ENCODE measurements at places on chromosomes 4 and X. TPM values are rescaled to one million over a fixed set of nuclear protein-coding genes. Genes with fewer than 3 reads are reported as not detected.

Gene CTSO
- 3.4 TPM for total RNA-seq

Gene HS6ST2
- 0.14 TPM for total RNA-seq

Gene TLR8
- total RNA-seq = not detected

Gene WDFY3
- total RNA-seq = 0.38 TPM

Gene IQCM
- not detected for total RNA-seq

Gene RNF150
- total RNA-seq = 0.43 TPM

Gene LIMCH1
- not detected for total RNA-seq

Gene GIMD1
- not detected for total RNA-seq

Gene VSIG4
- not detected for total RNA-seq

Gene TMLHE
- 11.9 TPM for total RNA-seq

Gene SERTM2
- total RNA-seq = not detected

Gene MMAA
- total RNA-seq = 14.4 TPM

Gene FOXP3
- total RNA-seq = 23.5 TPM

Gene MXRA5
- total RNA-seq = not detected

Gene TEC
- 3.6 TPM for total RNA-seq

Gene ABCG2
- 0.54 TPM for total RNA-seq

- no peak for DNase-seq
These were observed 76.3 kb downstream of the RBPJ start for GRCh38 chr4:26397086-26397485.

- no peak for DNase-seq
These were observed 27.5 kb downstream of the PCYT1B start for GRCh38 chrX:24619647-24620046.

- no peak for DNase-seq
These were observed 1.4 kb upstream of the PTPN13 start for GRCh38 chr4:86592553-86593249.

- DNase-seq = no peak
These were observed 62.5 kb downstream of the PGRMC2 start for GRCh38 chr4:128225148-128225547.

DNA sequence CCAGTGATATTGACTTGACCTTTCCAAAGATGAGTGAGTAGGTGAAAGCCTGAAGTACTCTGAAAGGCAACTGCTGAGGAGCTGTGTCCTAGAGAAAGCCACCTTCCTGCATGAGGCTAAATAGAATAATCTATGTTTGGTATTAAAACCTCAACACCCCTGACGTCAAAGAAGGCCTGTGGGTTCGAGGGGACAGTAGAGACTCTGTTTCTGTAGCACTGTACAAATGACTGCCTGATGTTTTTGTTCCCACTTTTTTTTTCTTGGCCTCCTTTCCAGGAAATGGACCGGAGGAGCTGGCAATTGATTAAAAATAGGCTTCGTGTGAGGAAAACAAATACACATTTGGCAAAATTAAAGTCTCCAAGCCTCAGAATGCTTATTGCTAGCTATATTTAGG lies 29.5 kb downstream of the TMEM255A start:
- no peak for DNase-seq

DNA sequence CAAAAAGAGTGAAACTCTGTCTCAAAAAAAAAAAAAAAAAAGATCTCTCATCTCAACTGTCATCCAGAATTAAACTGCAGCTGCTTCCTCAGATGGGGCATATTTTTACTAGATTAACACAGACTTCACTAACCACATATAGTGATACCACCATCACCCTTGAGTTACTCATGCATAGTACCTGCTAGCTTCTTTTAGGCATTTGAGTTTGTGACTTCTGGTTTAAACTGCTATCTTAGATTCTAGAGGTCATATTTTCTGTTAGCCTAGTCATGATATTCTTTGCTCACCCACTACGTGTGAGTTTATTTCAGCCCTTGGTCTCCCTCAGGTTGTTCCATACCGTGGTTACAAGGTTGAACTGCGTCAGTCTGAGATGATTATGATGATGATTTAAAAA lies 154.9 kb upstream of the BMP3 start:
- no peak for DNase-seq

- no peak for DNase-seq
These were observed 25.3 kb downstream of the ADD1 start for GRCh38 chr4:2868877-2869487.

- no peak for DNase-seq
These were observed 496.6 kb downstream of the STIM2 start for GRCh38 chr4:27357283-27357682.

DNA sequence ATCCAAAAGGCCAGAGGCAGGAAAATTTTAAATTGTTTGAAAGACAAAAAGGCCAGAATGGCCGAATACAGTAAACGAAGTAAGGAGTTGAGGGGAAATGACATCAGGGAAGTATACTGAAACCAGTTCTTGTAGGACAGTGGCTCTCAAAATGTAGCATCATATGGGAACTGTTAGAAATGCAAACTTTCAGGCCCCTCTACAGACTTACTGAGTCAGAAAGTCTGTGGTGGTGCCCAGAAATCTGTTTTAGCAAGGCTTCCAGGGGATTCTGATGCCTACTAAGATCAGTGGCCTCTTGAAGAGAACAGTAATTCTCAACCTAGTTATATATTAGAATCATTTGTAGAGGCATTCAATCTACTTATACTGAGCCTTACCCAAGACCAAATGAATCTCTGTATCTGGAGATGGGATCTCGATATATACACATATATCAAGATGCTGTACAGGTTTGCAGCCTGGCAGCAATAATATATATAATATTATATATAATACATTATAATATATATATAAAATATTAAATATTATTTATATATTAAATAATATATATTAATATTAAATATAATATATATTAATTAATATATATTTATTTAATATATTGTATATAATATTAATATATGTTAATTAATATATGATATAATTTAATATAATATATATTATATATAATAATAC lies 39.7 kb downstream of the ADAMTS3 start:
- peak; percentile 5 for DNase-seq

DNA sequence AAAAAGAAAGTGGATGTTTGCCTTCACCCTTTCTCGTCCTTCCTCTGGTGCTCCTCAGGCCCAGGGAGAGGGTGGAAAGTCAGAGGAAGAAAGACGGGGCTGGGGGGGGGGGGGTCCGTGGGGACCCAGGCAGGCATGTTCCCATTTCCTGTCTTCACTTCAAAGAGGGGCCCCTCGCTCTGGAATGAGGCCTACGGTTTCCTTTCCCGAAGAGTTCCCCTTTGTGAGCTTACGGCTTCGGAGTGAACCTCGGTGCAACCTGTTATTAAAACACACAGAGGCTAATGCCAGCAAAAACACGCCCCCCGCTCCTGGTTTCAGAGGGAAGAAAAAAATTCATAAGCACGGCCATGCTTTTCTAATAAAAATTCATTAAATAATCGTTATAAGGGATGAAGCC lies 40.1 kb downstream of the SHOX start:
- DNase-seq = no peak

GRCh38 chr4:88549815-88550214 lies 26.2 kb upstream of the PYURF start:
- no peak for DNase-seq

GRCh38 chr4:23923141-23923540 lies 33.3 kb upstream of the PPARGC1A start:
- no peak for DNase-seq

DNA sequence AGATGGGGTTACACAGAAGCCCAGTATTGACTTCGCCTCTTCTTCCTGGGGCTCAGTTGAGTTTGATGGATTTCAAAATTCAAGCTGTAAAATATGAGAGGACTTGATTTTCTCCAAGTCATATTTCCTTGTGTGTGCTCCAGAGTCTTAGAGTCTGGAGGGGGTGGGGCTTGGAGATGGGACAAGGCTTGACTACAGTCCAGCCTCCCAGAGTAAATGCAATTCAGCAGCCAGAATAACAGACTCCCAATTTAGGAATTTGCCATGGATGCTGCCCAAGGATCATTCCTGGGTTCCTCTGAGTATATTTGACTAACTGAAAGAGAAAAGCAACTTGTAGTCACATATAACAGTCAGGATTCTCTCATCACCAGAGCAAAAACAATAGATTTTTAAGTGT lies 53.7 kb upstream of the RBPJ start:
- DNase-seq = no peak

DNA sequence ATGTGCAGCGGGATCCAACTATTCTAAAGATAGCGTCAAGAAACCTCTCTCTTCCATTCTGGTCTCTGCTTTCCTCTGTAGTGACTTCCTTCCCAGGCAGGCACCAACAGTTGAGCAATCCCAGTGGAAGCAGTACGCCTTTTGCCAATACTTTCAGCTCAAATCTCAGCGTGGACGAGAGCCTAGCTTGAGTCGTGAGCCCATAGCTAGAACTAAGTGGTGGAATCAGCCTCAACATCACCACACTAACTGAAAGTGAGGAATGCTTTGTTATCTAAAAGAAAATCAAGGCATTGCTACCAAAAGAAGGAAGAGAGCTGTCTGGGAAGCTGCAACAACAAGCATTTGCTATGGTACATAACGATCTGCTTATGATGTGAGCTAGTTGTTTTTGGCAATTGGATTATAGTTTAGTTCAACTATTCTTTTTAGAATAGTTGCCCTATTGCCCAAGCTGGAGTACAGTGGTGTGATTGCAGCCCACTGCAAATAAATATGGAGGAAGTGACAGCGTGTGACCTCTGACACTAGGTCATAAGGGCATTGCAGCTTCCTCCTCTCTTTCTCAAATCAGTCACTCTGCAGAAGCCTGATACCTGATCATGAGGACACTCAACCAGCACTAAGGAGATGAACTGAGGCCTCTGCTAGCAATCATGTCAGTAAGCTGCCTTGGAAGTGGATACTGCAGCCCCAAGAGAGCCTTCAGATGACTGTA lies 24.7 kb upstream of the FRYL start:
- DNase-seq = no peak

GRCh38 chr4:53702334-53703266 lies 111.3 kb upstream of the LNX1 start:
- DNase-seq = peak; percentile 20

DNA sequence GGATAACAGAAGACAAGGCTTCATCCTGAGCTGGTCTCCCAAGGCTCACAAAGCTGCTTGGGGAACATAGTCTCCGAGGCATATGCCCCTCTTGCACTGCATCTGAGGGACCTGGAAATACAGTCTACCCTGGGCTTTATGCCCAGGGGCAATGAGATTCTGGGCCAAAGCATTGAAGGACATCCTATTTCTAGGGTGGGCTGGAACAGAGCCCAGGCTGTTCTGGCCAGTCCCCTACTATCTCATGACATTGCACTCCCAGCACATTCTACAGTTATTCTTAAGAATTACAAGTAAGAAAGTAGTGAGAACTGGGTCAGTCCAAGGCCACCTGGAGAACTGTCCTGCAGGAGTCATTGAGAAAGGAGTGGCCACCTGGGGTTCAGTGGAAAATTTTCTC lies 107.6 kb downstream of the USP46 start:
- no peak for DNase-seq

DNA sequence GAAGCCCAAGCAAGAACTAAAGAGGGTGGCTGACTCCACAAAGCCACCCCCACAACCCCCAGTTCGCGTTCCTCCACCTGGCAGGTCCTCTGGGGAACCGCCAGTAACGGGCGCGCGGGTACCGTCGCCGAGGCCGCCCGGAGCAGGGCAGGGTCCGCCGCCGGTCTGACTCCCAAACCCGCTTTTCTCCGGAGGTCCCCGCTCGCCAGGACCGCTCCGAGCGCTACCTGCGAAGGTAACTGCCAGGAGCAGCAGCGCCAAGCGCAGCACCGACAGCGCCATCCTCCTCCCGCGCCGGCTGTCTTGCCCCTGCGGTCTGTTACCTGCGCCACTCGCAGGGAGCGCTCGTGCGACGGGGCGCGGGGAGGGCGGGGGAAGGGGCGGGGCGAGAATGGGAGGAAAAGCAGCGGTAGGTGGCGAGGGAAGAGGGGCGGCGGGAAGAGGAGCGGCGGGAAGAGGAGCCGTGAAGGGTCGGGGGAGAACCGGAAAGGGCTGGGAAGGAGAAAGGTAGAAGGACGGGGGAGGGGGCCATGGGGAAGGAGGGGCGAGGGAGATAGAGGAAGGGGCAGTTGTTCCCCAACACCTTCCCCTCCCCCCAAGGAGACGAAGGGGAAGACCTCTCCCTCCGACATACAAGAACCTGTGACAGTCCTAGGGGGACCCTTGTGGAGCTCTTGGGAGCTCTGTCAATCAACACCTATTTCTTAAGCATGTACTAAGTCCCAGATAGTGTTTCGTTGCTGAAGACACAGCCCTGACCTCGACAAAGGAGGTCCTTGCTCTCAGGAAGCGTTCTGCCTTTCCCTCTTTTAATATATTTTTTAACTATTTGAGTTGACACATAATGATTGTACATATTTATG lies at the start of gene SPINK2:
TSS of gene SPINK2 (minus strand) at position 321 of the 863 bp plus-strand sequence. CDS start at position 282, 39 bp downstream.
- DNase-seq = peak; percentile 59

DNA sequence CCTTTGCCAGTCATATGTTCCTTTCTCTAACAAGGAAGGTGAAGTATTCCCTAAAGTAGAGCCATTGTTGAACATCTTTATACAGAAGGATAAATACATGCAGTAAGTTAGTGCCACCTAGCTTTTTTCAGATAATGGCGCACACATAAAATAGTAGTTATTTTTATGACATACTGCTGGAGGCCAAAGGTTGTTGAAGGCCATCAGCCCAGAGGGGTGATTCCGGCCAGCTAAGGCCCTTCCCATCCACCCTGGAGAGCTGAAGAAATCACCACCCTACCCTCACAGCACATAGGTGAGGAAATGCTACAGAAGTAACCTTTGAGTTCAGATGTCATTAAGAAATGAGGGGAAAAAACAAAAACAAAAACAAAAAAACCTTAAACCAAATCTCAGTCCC lies 102.2 kb upstream of the MAP3K15 start:
- DNase-seq = no peak

GRCh38 chrX:152637649-152638442 lies at the start of gene GABRQ:
Gene GABRQ (plus strand): TSS chrX:152637895. CDS start chrX:152638203, 308 bp downstream.
- DNase-seq = peak; percentile 10

DNA sequence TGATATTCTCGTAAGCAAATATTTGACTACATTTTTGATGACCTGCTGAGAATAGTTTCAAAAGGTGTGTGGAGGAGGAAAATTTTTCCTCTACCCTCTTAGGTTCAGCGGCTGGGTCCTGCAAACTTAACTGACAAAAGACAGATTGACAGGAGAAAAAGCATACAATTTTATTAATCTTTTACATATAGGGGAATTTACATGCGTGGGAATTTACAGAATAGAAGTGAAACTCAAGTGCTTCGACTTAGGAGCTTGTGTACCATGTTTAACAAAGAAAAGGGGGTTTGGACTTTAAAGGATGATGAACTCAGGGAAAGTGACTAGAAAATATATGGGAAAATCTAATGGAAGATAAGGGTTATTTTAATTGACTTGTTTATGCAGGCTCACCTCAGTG lies 2.5 kb downstream of the HERC6 start:
- no peak for DNase-seq

- no peak for DNase-seq
These were observed 44.4 kb downstream of the POLR2B start for GRCh38 chr4:57023104-57023503.

DNA sequence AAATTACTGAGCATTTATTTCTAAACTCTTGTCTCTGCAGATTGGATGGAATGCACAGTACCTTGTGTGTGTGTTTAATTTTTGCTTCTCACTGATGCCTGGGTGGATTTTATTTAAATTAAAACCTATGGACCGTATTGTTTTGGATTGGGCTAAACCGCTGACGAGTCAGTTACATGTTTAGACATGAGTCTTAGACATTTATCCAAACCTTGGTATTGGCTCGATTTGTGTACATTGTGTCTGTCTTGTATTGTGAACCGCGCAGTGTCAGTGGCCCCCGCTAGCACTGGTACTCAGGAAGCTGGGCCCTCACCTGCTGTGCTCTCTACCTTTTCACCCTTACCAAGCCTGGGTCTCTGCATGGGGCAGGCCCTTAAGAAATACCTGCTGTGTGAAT lies 40.8 kb upstream of the TADA2B start:
- no peak for DNase-seq

GRCh38 chrX:46547857-46548256 lies 2.6 kb upstream of the ZNF674 start:
- no peak for DNase-seq
